Fibroblast of skin of left quadriceps (primary cell): ENCODE measurements at places on chromosomes 12 and 14.

GRCh38 chr12:50924131-50924438 is 28.3 kb upstream of the HIGD1C start:
- no peak for DNase-seq

DNA sequence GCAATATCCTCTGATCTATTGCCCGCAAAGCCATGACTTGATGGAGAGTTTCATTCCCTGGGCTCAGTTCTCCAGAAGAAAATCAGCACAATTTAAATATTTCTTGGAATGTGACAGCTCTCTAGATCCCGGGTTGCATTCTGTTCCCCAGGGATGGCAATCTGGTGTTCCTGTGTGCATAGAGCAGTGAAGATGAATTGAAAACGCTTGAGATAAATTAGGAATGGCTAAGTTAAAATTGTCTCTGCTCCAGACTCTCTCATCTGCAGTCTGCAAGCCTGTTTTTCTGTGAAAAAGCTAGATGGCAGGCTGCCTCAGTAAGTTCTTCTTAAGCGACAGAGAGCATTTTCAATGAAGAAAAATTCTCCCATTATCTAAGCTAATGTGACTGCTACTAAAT is 582.5 kb upstream of the MGAT4C start:
- DNase-seq = no peak

DNA sequence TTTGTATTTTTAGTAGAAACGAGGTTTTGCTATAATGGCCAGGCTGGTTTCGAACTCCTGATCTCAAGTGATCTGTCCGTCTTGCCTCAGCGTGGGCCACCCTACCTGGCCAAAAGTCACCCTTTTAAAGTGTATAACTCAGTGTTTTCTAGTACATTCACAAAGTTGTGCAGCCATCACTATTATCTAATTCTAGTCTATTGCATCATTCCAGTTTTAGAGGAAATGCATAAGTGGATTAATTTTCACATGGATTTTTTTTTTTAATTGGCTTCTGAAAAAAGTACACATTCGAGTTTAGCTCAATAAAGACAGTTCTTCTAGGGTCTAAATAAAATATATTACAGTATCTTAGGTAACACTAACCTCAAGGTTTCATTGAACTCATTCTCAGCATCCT is 3.7 kb downstream of the DEPDC4 start:
- DNase-seq = no peak

- DNase-seq = no peak
These were observed 147.5 kb downstream of the CFAP54 start for GRCh38 chr12:96636895-96637294.

GRCh38 chr14:91356181-91356763 is 61.3 kb downstream of the CCDC88C start:
- DNase-seq = no peak

GRCh38 chr12:57813111-57813970 is 5.2 kb downstream of the AVIL start:
- DNase-seq = no peak

DNA sequence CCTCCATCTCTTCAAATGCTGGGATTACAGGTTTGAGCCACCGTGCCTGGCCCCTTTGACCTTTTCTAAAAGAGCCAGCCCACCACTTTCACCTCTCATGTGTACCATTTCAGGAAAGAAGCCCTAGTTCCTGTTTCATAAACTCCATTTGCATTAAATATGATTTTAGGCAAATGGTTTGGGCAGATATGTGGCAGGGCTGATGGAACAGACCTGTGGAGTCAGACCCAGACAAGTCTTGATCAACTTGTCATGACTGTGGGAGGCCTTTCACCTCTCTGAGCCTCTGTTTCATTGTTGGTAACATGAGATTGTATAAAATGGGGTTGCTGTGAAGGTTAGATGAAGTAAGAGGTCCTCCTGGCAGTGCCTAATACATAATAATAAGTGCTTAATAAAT is 5.2 kb upstream of the MAP3K9 start:
- no peak for DNase-seq

DNA sequence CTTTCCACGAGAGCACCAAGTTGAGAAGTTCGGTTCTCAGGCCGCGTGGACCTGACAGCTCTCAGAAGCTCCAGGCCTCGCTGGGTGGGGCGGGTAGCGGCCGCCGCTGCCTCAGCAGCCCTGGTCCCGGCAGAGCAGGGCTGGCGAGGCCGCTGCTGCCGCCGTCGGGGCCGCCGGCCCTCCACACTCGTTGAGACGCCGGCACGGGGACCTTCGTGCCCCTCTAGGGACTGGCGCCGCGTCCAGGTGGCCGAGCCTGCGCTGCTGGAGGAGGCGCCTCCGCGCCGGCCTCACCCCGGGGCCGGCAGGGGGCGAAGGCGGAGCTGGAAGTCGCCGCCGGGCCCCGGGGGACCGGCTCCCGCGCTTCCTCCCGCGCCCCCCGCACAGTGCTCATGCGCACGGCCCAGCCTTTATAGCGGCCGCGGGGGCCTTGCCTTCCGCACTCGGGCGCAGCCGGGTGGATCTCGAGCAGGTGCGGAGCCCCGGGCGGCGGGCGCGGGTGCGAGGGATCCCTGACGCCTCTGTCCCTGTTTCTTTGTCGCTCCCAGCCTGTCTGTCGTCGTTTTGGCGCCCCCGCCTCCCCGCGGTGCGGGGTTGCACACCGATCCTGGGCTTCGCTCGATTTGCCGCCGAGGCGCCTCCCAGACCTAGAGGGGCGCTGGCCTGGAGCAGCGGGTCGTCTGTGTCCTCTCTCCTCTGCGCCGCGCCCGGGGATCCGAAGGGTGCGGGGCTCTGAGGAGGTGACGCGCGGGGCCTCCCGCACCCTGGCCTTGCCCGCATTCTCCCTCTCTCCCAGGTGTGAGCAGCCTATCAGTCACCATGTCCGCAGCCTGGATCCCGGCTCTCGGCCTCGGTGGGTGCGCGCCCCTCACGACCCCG is at the start of gene COCH:
Gene COCH (plus strand): TSS at position 440 of the 879 bp plus-strand sequence. CDS start 380 bp downstream, at position 820.
- DNase-seq = no peak

DNA sequence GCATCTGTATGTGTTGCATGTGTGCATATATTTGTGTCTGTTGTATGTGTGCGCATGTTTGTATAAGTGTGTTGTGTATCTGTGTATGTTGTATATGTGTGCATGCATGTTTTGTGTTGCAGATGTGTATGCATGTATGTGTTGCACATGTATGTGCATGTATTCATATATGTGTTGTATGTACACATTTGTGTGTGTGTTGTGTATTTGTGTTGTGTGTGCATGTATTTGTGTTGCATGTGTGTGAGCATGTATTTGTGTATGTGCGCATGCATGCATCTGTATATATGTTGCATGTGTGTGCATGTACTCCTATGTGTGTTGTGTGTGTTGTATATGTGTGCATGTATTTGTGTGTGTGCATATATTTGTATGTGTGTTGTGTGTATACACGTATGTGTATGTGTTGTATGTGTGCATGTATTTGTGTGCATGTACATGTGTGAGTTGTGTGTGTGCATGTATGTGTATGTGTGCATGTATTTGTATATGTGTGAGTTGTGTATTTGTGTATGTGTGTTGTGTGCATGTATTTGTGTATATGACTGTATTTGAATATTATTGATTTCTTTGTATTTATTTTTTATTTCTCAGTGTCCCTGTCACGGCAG is 16.8 kb downstream of the SLC8B1 start:
- DNase-seq = no peak
